T1000 (cell line): ENCODE measurements at places on chromosomes 6 and 20.

GRCh38 chr6:5782783-5783547 is 223.8 kb downstream of the NRN1 start:
- DNase-seq: no peak

- DNase-seq: no peak
Measured at GRCh38 chr20:19808498-19808897, 50.4 kb downstream of the RIN2 start.

DNA sequence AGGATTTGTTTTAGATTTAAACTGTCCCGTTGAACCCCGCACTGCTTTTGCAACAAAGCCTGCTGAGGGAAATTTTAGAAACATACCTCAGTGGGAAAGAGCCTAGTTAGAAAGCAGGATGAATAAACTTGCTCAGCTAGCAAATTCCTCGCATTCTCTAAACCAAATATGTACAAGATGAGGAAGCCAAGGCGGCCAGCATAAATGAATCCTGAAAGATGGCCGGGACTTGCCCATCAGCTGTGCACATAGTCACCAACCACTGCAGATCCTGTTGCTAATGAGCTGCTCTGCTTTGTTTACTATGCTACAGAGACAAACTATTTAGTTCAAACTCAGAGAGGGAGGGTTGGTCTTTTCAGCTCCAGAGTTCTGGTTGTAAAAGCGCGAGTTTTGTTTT is 49.0 kb downstream of the TMEM170B start:
- peak; percentile 4 for DNase-seq

GRCh38 chr6:124961777-124962638 is at the start of gene RNF217:
Gene RNF217, plus strand, starts transcription at chr6:124962437. Its CDS starts 108 bp downstream, at chr6:124962545.
- no peak for DNase-seq

DNA sequence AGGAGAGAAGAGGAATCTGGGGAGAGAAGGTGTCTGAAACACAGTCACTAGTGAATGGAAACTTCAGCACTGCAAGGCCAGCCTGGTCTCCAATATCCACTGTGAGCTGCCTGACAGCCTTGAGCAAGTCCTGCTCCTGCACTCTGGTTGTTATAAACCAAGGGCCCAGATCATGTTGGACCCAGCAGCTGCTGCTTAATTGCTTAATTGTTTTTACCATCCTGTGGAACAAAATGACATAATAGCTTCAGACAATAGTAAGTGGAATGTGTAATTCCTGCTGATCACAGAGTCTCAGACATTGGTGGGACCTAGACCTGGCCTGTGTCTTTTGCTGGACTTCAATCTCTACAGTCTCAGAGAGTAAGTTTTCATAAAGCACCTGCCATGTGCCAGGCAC is 833.7 kb downstream of the TFAP2A start:
- no peak for DNase-seq

- no peak for DNase-seq
Measured at GRCh38 chr6:140178935-140179334, 804.5 kb upstream of the CITED2 start.

GRCh38 chr6:71388068-71388744 is 99.6 kb downstream of the OGFRL1 start:
- DNase-seq: no peak

GRCh38 chr6:93260881-93261280 is 158.5 kb downstream of the EPHA7 start:
- no peak for DNase-seq
